Right forelimb (tissue), 1 donor: ENCODE measurements at places on chromosomes 7 and 10.

GRCh38 chr7:122885583-122886356, 490 bp downstream of the CADPS2 start:
- DNase-seq: peak; percentile 80

- no peak for DNase-seq
These were observed 318.6 kb upstream of the PHF14 start for GRCh38 chr7:10655031-10655430.

DNA sequence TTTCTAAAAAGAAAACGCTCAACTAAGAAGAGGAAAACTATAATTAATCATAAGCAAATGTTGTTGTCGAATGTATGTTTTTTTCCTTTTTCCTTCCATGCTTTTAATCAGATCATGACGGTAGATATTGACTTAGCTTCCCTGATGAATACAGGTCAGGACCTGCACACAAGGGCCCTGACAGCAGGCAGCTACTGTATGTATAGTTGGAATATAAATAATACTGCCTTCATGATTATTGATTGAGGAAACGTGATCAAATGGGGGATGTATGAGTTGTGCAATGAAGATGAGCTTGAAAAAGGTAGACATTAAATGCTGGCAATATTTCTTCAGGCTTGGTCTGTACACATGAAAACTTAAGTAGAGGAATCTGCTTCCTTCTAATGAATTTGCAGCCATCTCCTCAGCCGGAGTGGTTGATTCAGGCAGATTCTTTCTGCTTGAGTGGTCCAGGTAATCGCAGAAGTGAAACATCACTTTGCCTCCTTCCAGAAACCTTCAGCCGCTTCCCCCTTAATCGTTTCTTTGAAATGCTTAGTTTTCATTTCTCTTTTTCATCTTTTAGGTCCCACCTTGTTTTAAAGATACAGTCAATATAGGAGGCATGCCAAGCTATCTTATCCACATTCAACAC, 656.5 kb downstream of the SDK1 start:
- no peak for DNase-seq

GRCh38 chr10:88236121-88236743, 346.9 kb downstream of the RNLS start:
- DNase-seq: no peak

DNA sequence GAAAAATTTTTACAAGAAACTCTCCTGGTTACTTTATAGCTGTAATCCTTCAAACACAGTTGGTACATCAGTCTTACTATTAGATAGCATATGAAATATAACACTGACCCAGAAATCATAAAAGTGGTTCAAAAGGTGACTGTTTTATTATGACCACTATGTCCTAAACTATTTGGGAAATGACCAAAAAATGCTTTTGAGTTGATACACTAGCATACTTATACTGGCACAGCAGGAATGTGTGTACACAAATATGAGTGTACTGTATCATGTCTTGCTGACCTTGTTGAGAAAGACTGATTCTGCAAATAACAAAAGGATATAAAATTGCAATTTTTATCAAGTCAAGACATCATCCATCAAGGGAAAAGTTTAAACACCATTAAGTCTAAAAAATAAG, 24.3 kb downstream of the CSTF2T start:
- DNase-seq: no peak

DNA sequence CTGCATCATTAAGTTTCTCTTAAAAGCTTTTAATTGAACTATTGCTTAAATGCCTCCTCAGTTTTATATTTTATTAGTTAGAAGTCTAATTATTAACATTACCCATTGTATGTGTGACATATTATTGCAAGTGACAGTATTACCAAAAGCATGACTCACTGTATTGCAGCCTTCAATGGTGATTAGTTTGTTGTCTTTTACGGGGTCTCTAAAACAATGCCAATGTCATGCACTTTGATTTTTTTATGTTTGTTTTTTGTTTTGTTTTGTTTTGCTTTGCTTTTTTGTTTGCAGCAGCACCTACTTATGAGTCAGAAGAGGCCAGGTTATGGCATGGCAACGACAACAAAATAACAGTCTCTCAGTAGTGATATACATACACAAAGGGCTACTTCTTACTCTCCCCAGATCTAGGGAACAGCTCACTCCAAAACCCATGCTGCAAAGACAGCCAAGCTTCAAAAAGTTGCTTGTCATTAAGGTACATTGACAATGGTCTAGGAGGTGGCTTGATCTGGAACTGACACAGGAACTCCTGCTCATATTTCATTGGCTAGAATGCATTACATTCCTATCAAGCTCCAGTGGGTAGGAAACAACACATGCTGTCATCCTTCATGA, 293.7 kb upstream of the POM121L12 start:
- DNase-seq: no peak

DNA sequence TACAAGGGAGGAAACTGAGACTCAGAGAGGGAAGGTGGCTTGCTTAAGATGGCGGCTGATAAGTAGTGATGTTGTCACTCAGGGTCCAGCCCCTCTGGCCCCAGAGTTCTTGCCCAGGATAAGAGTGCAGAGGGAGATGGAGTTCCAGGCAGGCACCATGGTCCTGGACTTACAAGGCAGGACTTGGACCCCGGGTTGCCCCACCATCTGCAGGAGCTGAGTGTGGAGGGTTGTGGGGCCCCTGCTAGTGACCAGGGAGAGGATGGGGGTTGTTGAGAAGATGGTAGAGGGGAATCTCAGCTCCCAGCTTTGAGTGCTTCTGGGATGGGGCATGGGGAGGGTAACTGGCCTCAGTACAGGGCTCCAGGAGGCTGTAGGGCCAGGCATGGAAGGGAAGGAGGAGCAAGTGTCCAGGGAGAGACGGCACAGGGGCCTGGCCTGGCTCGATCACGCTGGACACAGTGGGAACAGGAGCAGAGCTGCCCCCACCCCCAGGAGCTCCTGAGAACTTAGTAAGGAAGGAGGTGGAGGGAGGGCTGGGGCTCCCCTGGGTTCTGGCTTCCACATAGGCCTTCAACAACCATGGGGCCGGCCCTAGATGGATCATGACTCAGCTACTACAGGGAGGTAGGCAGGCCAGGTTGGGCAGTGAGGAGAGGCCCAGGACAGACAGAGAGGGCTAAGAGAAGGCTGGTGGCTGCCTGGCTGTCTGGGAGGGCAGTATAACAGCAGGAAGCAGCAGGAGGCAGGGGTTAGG, 28.2 kb downstream of the PPIF start:
- peak; percentile 30 for DNase-seq

DNA sequence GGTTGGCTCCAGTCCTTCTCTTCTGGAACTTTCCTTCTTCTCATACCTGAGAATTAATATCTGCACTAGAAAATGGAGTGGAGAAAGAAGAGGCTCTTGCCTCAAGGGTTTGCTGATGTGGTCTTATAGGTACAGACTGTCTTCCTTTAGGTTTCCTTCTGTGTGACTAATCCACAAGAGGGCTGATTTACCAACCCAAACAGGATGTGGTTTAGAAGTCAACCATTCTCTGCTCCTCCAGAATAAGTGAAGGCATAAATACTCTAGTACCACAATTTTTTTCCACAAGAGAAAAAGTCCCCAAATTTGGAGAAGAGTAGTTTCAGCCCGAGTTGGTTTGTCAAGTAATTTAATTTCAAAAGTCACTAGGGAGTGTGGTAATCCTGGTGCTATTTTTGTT, 85.8 kb downstream of the NRP1 start:
- DNase-seq: no peak
